Ovary (tissue), 10 donors: ENCODE measurements at places on chromosomes 12 and 14. TPM values are rescaled to one million over a fixed set of nuclear protein-coding genes. Genes with fewer than 3 reads are reported as not detected.

GRCh38 chr12:71166862-71167496, 9.2 kb upstream of the TSPAN8 start:
- DNase-seq, result no peak
- H3K27ac ChIP-seq, result no peak overlapping the region
- no peaks in the 10 kb centered on the region for H3K36me3 ChIP-seq
- H3K27me3 ChIP-seq, result no peaks in the 10 kb centered on the region
- H3K4me3 ChIP-seq, result no peak overlapping the region
- no peaks in the 10 kb centered on the region for H3K4me1 ChIP-seq

Gene INSM2
- total RNA-seq, result not detected

- H3K36me3 ChIP-seq, result no peaks in the 10 kb centered on the region
- H3K27me3 ChIP-seq, result no peaks in the 10 kb centered on the region
- no peak for DNase-seq
- H3K4me3 ChIP-seq, result no peak overlapping the region
Measured at GRCh38 chr12:22287776-22288621, 46.5 kb downstream of the ST8SIA1 start.

Gene SDSL
- total RNA-seq, result 4.5 TPM
